ENCODE measurements at places on chromosomes 16 and 17.

DNA sequence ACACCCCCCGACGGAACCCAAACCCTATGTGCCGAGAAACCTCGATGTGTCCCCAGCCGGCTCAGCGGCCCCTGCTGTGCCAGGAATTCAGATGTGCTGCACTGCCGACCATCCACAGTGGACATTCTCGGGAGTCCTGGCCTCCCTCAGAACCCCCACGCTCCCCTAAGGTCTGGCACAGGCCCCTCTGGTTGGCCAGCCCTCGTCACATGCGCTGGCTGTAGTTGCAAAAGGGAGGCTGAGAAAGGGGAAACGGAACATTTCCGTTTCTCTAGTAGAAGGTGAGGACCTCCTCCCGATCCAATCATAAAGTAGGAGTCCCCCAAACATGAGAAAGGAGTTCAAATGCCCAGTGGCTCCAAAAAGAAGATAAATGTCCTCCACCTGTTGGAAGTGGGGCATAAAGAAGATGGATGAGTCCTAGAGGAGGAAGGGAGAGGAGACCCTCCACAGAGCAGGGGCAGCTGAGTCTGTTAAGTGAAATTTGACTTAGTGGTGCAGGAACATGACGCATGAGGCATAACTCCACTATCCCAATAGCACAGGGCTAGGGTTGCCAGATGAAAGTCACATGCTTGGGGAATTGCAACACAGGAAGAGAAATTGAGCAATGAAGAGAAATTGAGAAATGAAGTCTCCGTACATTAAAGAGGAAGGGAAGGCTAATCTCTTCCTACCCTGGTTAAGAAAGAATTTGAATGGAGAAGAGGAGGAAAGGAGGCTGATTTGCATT lies 49.3 kb upstream of the WSB1 start:
- no peak for DNase-seq

- peak; percentile 71 for DNase-seq
These were observed 5.0 kb downstream of the SLC5A2 start for GRCh38 chr16:31487720-31488467.

DNA sequence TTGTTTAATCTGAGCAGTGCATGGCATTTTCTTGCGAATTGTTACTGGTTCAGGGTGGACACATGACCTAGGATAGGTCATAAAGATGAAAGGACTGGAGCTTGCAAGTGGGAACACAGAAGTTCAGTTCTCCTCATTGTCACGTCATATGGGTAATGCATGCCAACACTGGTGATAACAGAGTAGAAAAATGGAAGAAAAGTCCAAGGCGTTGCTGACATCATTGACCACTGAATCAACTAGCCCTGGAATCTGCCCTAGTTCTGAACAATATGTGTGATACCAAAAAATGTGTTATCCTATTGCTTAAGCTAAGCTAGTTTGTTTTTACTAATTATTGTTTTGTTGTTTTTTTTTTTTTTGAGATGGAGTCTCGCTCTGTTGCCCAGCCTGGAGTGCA lies 234.2 kb upstream of the MAF start:
- DNase-seq: no peak

DNA sequence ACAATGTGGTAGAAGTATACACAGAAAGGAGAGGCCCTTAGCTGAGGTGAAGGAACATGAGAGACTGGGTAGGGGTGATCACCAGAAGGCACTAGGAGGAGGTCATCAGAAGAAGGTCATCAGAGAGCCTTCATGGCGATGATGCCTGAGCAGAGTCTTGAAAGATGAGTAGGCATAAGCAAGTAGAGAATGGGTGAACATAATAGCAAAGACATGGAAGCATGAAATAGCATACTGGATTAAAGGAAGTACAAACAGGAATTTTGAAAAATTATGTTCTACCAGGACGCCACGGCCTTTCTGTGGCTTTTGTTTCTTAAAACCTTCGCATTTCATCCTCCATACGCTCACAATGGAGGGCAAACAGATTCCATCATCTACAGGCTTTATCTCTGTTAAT lies 2.9 kb downstream of the IKZF3 start:
- no peak for DNase-seq

GRCh38 chr17:44792276-44792675 lies 33.5 kb downstream of the ADAM11 start:
- no peak for DNase-seq

- peak; percentile 36 for DNase-seq
These were observed 16.7 kb downstream of the UNC13D start for GRCh38 chr17:75827308-75828075.

DNA sequence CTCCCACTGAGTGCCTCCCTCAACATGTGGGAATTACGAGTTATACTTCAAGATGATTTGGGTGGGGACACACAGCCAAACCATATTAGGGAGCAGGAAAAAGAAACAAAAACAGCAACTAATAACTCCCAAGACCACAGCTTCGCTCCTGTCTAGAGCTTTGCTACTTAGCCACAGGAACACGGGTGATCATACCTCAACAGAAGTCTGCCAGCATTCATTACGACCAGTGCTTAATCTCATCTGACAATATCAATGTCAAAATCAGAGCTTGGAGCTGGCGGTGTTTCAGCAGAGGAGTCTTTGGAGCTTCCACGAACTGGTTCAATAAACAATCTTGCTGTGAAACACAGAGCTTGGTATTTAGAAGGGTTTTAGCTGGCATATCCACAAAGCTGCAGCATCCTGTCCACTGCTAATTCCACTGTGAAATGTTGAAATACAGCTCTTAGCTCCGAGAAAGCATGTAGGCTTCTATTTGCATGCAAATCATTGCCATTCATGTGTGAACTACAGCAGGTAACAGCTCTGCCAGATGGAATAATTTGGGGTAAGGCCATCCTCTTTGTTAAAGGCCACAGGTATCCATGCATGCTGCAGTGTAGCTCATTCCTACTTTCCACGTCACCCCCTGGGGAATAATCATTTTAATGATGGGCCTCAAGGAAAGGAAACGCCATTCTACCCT lies 128.4 kb upstream of the GOT2 start:
- no peak for DNase-seq

DNA sequence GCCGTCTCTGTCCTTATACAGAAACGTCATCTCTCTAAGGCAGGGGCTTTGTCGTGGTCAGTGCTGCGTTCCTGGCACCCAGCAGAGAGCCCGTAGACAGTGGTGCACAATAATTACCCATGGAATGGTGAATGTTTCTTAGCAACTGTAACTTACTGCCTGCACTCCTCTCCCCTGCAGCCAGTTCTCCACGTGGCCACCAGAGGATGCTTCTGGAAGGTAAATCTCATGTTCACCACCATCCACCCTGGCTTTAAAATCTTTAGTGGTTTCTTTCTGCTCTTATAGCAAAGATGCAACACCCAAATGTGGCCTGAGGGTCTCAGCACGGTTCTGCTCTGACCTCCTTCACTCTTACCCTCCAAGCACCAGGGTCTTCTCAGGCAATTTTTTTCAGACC lies 150.8 kb downstream of the GRIN2A start:
- DNase-seq: no peak

- DNase-seq: no peak
These were observed 33.9 kb upstream of the CDRT4 start for GRCh38 chr17:15501282-15501681.

DNA sequence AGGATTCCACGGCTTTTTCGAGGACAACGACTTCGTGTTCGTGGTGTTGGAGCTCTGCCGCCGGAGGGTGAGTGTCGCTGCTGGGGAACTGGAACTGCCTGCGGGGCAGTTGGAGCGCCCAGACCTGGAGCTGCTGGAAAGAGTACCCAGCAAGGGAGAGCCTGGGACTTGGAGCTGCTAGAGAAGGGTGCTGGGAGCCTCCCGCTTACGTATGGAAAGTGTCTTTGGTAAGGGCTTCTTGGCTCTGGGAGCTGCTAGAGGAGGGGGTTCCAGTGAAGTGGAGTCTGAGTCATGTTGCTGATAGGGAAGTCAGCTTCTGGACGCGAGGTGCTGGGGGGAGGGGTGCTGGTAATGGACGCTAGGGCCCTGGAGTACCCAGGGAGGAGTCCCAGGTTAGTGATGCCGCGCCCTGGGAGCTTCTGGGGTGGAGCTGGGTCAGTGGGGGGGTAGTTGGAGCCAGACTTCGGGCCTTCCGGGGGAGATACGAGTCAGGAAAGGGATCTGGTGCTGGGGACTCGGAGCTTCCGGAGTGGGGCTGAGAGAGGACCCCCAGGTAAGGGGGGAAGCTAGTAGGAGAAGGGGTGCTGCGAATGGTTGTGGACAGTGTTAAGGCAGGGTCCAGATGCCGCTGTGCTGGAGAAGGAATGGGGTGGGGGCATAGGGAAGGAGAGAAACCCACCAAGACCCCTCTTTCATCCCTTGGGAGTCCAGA lies 741 bp downstream of the PLK1 start:
- no peak for DNase-seq

GRCh38 chr17:56754523-56755208 lies 79.1 kb downstream of the C17orf67 start:
- DNase-seq: no peak

GRCh38 chr17:64135000-64135399 lies 5.1 kb upstream of the ERN1 start:
- DNase-seq: no peak

GRCh38 chr17:15348021-15348420 lies 6.6 kb upstream of the TEKT3 start:
- DNase-seq: no peak

- DNase-seq: no peak
These were observed 185.3 kb downstream of the TMEM132E start for GRCh38 chr17:34764716-34765115.

DNA sequence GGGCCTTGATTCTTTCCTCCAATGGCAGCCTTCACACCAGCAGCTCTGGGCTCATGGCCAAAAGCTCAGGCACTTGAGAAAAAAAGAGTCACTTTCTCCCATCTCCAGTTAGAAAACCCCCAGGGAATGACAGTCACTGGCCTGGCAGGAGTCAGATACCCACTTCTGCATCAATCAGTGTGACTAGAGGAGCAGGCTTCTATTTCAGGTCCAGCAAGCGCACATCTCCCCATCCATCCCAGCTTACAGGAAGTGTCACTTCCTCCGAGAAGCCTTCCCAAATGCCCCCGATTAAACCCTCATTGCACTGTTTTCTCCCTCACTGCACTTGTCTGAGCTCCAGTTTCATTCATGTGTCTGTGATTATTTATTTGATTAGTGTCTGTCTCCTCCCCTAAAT lies 30.4 kb upstream of the CCL1 start:
- no peak for DNase-seq

GRCh38 chr16:85519540-85520231 lies 93.4 kb upstream of the GSE1 start:
- DNase-seq: no peak

DNA sequence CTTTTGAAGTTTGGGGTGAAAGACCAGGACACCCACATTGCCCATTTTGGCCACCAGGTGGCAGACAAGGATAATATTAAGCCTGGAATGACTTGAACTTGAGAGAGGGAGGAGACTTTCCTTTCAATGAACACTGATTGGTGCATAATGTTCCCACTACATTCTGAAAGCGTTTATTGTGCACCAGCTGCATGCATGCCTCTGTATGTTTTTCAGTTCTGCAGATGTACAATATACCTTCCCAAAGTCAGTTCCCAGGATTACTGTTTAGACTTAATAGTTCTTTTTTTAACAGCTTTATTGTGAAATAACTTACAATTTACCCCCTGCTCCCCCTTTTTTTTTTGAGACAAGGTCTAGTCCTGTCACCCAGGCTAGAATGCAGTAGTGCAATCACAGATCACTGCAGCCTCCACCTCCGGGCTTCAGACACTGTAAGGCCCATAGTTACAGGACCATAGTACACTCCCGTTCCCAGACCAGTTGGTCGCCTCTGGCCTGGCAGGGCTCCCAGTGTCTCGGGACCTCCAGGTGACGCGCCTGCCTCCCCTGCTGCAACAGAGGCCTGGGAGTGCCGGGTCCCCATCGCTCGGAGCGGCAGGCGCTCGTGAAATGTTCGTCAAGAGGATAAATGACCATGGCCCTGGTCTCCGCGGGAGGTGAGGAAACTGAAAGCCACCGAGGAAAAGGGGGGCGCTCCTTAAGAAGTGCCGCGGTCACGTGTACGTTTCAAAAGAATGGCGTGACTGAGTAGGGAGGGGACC lies 12.2 kb downstream of the CES2 start:
- DNase-seq: peak; percentile 78

DNA sequence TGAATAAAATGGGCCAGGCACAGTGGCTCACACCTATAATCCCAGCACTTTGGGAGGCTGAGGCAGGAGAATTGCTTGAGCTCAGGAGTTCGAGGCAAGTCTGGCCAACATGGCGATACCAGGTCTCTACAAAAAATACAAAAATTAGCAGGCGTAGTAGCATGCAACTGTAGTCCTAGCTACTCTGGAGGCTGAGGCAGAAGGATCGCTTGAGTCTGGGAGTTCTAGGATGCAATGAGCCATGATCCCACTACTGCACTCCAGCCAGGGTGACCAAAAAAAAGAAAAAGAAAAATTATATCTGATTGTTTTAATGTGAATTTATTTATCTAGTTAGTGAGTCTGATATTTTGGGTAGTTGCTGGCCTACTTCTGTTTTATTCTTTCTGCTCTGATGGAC lies 7.0 kb downstream of the IL34 start:
- no peak for DNase-seq

DNA sequence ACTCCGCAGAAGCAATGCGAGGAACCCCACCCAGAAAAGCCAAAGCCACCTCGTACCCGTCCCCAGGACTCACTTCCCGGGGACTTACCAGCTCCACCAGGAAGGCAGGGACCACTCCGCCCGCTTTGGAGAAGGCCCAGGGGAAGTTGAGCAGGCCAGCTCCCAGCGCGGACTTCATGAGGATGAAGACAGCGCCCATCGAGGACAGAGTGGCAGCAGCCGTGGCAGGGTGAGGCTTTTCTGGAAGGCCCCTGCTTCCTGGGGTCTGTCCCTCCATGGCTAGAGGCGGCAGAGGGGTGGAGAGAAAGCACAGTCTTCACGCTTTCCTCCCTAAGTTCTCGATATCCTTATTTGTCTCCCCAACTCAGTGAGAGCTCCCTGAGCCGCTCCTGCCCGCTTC lies 714 bp downstream of the SLC38A8 start:
- DNase-seq: no peak

DNA sequence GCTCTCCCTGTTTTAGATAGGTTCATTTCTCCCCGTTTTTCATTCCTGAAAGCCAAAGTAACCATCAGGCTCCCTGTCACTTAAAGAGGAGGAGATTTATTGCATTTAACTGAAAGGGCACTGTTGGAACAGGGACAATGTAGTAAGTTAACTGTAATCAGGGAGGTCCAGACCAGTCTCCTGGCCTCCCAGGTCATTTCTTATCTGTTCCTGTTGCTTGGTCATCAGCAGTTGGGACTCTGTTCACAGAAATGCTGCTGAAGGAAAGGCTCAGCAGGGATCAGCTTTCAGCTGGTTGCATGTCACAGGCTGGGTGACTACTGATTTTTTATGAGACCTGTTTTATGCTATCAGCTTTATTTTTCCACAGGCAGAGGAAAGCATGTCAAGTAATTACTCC lies 622.6 kb upstream of the GOT2 start:
- no peak for DNase-seq

- DNase-seq: no peak
These were observed 24.6 kb upstream of the COX10 start for GRCh38 chr17:14044702-14045101.

DNA sequence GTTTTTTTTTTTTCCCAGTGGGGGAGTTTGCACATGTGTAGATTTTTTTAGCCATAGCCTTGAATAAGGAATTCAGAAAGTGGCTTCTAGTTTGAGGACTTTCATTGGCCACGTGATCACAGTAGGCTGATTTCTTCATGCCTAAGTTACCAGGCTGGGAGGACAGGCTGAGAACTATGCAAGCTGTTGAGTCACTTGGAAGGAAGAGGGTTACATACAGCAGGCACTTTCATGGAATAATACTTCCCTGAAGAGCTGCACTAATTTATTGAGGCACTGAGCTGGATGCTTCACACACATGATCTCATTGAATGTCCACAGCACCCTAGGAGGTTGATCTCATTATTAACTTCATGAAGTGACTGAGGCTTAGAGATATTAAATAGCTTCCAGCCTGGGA lies 22.8 kb downstream of the PRKCB start:
- no peak for DNase-seq

All from T follicular helper cell (primary cell).